ENCODE measurements at places on chromosomes 11 and 22.

GRCh38 chr11:36013950-36014897, 70.4 kb downstream of the LDLRAD3 start:
- no peak for DNase-seq

GRCh38 chr22:47174671-47175112, 412.2 kb downstream of the TBC1D22A start:
- DNase-seq = no peak

GRCh38 chr11:131957201-131957600, 586.8 kb downstream of the NTM start:
- no peak for DNase-seq

GRCh38 chr11:33674035-33674814, 26.4 kb downstream of the C11orf91 start:
- DNase-seq = no peak

DNA sequence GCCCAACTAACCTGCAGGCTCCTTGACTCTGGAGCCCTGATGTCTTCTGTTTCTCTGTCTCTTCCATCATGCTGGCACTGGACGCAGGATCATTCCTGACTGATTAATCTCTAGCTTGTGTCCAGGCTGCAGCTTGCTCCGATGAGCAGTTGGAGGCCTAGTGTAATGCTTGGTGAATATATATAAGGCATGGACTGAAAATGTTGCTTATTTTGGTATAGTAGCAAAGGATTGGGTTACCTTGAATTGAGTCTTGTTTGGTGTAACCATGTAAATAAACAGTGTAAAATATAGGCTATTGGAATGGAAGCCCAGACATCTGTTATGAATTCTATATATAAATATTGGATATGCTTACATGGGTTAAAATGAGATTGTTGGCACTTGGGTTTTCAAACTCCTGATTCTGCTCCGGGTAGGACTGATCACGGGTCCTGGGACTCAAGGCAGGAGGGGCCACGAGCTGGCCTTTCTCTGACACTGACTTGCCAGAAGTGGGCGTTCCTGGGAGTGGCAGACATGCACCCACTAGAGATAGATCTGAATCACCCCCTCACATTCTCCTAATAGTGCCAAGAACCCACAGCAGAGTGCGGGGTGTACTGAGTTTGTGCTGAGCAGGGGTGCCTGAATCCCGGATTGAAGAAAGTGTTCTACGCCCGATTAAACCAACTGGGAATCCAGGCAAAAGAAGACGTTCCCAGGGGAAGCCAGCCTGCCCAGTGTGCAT, 25.8 kb downstream of the LRP5 start:
- DNase-seq = no peak

DNA sequence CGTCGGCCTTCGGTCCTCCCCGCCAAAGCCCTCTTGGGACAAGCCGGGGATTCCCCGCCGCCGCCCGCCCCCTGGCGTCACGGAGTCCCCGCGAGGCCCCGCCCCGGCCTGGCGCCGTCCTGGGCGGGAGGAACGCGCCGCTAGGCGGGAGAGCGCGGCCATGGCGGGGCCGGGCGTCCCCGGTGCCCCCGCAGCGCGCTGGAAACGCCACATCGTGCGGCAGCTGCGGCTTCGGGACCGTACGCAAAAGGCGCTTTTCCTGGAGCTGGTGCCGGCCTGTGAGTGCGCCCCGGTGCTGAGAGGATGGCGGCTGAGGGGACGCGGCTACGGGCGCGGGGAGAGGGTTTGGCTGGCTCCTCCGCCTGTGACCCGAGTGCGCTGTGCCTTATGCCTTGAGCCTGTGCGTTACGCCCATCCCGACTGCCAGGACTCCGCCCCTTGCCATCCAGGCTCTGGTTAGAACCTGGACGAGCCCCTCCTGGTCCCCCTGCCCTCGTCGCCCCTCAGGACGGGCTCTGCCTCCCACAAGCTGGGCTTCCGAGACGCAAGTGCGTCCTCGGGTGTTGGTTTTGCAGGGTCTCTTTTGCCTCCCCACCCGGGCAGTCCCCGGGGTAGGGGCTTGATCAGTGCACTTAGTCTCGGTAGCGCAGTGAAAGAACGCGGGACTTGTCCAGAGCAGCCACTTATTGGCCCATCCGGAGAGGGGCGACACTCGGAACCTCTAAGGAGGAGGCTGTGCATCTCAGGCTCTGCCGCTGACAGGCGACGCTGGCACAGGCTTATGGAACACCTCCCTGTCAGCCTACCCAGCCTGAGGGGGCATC, at the start of gene ATG16L2:
Gene ATG16L2 (plus strand): TSS at position 126 of the 824 bp plus-strand sequence. CDS start 35 bp downstream, at position 161.
- DNase-seq = no peak

DNA sequence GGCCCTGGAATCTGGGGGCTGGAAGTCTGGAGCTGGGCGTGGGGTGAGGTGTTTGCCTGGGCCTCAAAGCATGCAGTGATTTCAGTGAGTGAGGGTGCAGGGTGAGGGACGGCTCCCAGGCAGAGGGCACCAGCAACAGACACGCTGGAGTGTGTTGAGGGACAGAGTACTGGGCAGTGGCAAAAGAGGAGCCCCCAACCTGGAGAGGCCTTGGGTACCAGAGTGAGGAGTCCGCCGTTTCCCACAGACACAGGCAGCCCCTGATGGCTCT, 12.0 kb upstream of the TBC1D22A start:
- DNase-seq = no peak

DNA sequence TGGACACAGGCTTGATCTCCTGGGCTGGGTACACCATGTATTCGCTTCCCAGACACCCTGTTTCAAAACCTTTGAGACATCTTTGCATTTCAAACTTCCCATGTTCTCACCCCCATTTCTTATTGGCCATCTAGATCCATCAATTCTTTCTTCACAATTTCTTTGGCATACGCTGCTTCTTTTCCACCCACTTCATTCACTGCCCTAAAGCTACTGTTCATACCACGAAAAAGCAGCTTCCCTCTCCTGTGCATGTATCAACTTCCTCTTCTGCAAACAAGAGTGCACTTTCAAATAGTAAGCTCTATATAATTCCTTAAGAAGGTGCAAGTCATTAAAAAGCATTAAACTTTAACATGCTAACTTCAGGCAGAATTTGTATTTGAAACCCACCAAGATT, 21.4 kb downstream of the UVRAG start:
- no peak for DNase-seq

- no peak for DNase-seq
Observed at GRCh38 chr11:85118151-85118550, 509.0 kb downstream of the DLG2 start.

DNA sequence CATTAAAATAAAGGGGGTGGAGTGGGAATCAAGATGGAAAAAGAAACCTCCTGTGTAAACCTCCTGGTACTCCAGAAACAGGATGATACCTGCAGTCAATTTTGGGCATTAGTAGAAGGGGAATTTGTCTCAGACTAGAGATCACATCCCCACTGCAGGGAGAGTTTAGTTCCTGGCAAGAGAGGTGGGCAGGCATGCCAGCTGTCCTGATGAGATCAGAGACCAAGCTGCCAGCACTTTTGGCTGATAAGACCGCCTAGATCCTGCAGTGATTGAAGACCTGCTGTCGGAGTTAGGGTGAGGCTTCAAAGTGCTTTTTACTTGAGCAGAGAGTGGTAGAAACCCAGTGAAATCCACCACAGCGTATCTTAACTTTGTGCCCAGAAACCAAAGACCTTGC, 29.7 kb upstream of the NELL1 start:
- no peak for DNase-seq

DNA sequence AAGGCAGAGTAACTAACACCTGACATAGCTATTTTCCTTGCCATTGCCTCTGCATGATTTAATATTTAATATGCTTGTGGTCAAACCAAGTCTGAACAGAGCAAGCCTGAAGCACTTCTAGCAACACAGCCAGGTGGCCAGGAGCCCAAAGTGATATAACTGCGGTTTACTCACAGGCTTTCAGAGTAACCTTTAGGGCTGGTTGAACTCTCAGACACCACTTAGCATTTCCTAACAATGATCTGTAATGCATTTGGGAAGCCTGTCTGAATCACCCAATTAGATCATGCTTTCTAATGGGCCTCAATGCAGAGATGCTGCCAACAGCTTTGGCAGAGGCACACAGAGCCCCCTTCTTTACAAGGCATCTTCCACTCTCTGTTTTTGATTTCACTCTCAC, 96.1 kb downstream of the FDX1 start:
- peak; percentile 64 for DNase-seq

- no peak for DNase-seq
Observed at GRCh38 chr11:118820412-118821357, 29.7 kb upstream of the DDX6 start.

DNA sequence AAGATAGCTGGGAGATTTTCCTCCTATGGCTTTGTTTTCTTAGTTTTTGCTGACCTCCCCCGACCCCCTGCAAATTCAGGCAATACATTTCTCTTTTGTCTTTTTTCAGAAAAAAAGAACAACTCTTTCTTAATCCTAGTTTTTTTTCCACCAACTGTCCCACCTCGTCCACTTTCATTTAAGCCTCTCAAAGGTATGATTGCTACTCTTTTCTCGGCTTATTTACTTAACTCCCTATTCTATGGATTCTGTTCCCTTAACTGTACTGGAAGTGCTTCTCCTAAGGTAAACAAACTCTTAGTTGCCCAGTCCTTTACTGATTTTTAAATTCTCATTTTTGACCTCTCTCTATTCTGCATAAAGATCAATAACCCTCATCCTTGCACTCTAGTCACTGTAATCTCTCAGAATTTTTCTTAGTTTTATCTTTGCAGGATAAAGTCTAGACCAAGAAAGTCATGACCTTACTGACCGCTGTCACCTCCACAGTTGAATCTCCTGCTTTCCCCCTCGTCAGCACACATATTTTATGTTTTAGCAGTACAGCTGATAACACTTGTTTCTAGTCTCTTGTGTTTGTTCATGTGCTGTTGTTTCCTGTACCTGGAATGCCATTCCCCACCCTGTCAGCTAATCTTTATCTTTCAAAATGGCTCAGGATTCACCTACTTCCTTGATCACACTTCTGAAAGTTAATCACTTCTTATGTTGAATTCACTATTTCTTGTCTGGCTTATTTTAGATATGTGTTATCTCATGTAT, 14.9 kb downstream of the TBCEL start:
- no peak for DNase-seq

DNA sequence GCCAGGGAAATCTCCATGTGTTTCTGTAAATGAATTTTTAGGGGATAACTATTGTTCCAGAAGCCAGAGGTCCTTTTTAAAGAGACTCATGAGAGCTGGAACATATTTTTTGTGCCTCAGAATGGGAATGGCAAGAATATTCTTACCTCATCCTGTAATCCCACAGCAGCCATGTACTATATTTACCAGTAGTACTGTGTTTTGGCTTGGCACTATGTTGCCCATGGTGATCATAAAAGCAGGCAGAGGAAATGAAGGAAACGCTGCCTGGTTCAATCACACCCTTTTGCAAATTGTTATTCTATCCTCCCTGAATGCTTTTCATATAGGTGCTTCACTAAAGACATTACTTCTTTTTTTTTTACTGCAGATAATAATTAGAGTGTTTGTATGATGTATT, 81.0 kb downstream of the ANO3 start:
- no peak for DNase-seq

DNA sequence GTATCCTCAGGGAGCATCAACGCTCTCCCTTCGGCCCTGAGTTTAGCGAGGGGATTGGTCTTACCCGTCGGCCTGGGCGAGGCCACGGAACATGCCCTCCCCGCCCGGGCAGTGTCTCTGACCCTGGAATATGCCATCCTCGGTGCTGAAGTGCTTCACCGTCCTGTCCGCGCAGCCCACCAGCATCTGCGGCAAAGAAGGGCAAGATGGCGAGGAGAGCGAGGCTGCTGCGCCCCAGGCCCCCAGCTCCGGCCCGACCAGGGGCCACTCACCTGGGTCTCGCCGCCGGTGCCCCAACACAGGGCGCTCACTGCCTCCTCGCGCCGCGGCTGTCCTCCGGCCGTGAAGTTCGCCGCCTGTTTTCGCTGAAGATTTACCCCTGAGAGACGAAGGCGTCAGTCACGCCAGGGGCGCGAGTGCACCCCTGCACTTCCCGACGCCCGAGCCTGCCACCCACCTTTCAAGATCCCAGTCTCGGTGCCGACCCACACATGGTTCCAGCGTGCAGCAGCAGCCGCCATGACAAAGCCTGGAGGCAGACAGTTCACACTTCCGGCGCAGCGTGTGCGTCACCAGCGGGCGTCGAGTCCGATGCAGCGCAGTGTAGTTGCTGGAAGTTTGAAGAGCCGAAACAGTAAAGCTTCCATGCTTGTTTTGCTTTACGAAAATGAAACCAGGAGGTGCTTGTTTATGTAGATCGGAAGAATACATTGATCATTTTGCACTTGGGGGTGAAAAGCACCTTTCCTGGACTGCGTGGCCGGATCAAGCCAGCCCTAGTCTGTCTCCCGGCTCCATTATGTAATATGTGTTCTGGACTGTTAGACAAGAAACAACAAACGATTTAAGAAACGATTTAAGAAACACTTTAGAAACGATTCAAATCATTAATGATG, at the start of gene WDR74:
Gene WDR74 (minus strand): TSS at position 541 of the 896 bp plus-strand sequence. CDS start 20 bp downstream, at position 521.
- peak; percentile 57 for DNase-seq

DNA sequence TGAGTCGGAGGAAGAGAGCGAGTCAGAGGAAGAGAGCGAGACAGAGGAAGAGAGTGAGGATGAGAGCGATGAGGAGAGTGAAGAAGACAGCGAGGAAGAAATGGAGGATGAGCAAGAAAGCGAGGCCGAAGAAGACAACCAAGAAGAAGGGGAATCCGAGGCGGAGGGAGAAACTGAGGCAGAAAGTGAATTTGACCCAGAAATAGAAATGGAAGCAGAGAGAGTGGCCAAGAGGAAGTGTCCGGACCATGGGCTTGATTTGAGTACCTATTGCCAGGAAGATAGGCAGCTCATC, 780 bp downstream of the TRIM44 start:
- no peak for DNase-seq

GRCh38 chr11:113313601-113314000, 782 bp upstream of the TTC12 start:
- no peak for DNase-seq

GRCh38 chr11:35623621-35624168, 5.4 kb downstream of the FJX1 start:
- no peak for DNase-seq

- no peak for DNase-seq
Observed at GRCh38 chr11:12251666-12252560, 125.5 kb upstream of the PARVA start.

GRCh38 chr22:49765091-49765771, 62.4 kb downstream of the BRD1 start:
- no peak for DNase-seq

DNA sequence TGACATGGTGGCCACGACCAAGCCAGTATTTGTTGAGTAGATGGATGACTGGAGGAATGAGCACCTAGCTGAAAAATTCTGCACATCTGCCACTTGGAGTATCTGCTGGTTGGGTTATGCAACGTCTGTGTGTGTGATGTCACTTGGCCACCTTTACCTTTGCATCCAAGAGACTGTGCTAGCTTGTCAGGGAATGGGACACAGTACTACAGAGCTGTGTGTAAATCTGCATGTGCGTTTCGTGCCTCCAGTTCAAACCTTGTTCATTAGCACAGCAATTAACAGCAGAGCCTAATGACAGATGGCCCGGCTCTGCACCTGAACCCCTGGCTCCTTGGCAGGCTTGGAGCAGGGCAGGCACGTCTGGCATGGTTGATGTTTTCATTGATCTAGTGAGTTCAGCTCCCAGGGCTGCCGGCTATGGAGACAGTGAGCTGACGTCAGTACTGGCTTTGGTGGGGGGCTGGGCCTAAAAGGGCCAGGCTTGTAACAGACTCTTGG, 188.4 kb upstream of the NAV2 start:
- no peak for DNase-seq
